ENCODE measurements at places on chromosomes 2 and 18.
A peak's percentile ranks its signal among the peaks of the same experiment; 100 is the strongest.

GRCh38 chr2:178320011-178320585 is 125.8 kb downstream of the OSBPL6 start:
- DNase-seq = peak; percentile 9

DNA sequence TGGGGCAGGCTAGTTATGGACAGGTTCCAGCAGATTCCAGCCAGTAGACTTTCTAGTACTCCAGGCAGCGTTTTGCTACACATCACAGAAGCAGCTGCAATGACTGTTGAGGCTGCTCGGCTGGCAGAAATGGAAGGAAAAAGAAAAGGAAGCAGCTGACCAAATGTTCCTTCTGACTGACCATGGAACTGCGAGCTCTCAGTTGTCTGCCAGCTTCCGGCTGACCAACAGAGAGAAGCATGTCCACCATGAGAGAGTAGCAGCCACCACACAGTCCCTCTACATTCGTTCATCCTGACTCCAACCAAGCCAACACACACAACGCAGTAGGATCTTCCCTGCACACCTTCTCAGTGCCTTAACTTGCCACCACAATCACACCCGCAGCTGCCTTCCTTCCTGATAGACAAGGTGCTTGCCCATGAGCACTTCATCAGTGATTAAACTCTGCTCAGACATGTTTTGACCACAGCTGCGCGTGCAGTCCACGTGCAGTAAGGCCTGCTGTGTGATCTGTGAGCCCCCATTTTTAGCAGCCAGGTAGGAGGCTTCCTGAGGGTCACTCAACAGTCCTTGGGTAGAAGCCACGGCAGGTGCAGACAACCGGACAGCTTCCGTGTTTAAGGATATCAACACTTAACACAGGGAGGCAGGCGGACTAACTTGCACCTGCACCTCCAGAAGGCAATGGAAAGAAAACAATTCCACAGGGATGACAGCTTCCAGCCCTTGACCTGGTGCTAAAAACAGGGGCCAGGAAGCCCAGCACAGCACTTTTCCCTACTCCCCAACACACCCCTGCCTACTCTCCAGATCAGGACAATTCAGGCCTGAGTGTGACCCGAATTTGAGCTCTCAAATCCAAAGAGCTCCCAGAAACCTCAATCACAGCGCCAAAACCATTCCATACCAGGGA is 996 bp downstream of the TGFBRAP1 start:
- DNase-seq = peak; percentile 25

DNA sequence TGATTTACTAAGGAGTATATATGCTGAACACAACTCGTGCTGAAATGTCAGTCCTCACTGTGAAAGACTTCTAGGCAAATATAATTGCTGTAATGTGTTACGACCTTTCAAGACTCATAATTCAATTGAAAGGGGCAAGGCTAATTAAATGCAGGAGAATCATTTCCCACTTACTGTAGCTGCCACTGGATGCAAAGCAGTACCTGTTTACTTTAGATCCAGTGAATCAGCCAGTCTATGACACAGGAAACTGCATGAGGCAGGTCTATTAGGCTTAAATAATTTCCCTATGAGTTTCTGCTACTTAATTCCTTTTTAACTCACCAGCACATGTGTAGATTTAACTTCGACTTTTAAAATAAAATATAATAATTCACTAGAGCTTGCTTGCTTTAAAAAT is 125.6 kb downstream of the CTNNA2 start:
- peak; percentile 11 for DNase-seq

- no peak for DNase-seq
Measured at GRCh38 chr2:195782156-195782555, 125.1 kb downstream of the SLC39A10 start.

- no peak for DNase-seq
Measured at GRCh38 chr2:236991874-236992273, 93.8 kb upstream of the COPS8 start.

GRCh38 chr2:19807346-19807745 is 94.4 kb downstream of the TTC32 start:
- DNase-seq = no peak

DNA sequence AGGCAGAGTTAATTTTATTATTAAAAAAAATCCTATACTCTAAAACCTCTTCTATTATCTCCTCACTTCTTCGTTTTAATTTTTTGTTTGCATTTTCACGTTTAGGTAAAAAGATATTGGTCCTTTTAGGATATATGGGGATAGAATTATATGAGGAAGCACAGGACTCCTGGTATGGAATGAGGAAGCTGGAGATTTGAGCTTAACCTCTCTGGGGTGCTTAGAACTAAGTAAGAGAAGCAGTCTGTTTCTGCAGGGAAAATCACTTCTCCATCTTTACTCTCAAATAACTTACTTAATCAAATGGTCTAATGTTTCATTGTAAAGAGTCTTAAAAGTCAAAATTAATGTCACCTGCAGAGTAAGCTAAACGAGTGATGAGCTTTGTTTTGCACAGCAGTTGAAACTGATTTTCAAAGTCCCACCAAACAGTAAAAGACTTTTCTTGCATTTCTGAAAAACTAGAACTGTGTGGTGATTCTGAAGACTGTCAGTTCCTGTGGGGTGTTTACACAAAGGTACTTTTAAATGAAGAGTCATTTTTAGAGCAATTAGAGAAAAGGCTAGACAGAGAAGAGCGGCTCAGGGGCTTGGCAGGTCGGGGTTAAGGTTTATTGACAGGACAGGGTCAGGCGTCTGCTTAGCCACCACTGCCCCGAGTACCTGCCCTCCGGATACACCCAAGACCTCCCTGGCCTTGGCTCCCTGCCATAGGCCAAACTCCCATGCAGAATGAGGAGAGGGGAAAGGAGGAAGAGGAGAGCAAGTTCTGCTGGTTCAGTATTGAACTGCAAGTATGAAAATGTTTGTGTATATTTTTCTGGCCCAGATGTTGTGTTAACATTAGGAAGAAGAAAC is 21.6 kb downstream of the METAP1D start:
- no peak for DNase-seq

DNA sequence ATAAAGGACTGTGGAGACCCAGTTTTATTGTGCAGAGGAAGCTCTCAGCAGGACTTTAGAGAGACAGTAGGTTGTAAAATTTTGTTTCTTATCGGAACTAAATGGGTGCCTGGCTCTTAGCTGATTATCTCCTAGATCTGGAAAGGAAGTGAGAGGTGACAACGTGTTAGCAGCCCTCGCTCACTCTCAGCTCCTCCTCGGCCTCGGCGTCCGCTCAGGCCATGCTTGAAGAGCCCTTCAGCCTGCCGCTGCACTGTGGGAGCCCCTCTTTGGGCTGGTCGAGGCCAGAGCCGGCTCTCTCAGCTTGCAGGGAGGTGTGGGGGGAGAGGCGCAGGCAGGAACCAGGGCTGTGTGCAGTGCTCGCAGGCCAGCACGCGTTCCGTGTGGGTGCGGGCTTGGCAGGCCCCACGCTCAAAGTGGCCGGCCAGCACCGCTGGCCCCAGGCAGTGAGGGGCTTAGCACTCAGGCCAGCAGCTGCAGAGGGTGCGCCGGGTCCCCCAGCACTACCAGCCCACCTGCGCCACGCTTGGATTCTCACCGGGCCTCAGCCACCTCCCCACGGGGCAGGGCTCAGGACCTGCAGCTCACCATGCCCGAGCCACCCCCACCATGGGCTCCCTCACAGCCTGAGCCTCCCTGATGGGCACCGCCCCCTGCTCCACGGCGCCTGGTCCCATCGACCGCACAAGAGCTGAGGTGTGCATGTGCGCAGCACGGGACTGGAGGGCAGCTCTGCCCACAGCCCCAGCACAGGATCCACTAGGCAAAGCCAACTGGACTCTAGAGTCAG is 4.6 kb upstream of the MFF start:
- no peak for DNase-seq

DNA sequence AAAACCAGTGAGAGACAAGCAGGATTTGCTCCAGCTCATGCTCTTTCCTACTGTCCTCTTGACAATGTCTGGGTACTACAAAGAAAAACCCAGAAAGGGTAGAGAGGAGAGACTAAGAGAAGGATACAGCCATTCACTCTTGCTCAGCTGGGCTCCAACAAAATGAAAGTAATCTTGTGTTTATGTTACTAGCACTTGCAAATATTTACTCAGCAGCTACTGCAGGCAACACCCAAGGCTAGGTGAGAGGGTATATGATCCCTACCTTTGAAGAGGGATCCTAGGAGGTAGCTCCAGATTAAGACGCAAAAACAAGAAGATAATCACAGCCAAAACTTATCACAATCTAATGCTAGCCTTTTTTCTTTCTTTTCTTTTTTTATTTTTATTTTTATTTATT is 329.6 kb upstream of the ACVR2A start:
- DNase-seq = no peak

GRCh38 chr2:160197587-160197986 is 2.5 kb downstream of the ITGB6 start:
- no peak for DNase-seq

DNA sequence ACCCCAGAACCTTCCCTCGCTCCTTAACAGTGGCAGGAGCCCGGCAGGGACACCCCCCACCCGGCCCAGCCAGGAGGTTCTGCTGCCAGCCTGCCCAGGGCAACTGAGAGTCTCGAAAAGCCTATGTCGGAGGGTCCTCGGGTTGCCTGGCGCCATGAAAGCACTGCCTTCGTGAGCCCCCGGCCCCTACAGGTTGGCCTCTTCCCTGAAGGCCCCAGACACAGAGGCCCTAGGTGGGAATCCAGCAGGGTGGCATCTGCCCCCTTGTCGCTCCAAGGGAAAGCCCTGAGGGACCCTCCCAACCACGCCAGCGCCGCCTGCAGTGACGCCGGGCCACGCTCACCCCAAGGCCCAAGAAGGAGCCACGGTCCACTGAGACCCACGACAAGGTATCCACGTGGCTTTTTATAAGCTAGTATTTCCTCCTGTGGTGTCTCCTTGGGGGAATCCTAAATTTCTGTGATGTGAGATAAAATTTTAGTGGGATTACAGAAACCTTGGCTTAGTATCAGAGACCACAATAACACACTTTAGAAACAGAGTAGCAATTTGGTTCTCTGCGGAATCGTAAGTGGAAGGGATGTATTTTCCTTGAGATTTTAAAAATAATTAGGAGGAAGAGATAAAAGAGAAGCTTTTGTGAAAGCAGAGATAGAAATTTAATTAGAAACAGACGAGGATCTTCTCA is 138.9 kb downstream of the HDAC4 start:
- no peak for DNase-seq

DNA sequence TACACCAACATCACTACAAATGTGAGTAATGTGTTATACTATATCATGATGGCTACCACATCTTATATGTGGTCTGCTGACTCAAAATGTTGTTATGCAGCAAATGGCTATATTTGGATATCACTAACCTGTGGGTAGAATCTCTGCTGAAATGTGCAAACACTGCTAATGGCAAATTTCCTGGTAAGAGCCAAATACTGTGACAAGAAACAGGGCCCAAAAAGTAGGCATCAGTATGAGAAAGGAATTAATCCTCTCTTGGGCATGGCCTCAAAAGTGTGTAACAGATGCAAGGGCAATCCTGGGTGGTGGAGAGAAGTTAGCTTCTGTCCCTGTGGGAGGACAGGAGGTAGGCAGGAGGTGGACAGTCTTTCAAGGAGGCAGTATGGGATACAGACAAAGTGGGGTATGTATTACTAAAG is 13.3 kb downstream of the ATF2 start:
- no peak for DNase-seq

GRCh38 chr18:23257137-23257536 is 121.9 kb downstream of the CABLES1 start:
- no peak for DNase-seq

GRCh38 chr18:56089612-56090258 is 501.7 kb upstream of the TCF4 start:
- no peak for DNase-seq

DNA sequence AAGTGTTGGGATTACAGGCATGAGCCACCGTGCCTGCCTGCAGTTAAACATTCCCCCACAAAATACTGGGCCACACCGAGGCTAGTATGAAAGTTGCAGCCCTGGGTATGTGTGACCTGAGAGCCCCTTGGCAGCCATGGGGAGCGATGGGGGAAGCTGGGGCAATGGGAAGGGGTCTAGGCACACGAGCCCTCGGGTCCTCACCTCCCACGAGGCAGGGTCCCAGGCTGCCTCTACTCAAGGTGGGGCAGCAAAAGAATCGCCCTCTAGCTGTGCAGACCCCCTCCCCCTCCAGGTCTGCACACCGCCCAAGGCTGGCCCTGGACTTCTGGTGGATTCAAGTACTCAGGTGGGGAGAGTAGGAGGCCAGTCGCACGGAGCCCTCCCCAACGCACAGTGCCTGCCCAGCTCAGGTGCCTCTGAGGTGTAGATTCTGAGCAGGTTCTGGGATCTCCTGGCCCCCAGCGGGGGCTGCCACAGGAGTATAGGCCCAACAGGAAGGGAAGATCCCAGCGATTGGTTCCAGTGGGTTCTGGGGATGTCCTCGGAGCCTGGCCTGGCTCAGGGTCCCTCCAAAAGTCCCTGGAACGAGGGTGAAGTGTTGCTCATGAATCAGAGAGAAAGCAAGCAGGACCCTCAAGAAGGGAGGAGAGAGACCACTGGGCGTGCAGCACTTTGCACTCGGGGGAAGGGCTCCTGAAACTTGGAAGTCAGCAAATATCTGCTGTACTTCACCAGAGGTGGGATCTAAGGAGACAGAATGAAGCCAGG is 2.6 kb downstream of the GPR35 start:
- no peak for DNase-seq

- DNase-seq = no peak
Measured at GRCh38 chr2:105411720-105412407, 13.0 kb upstream of the FHL2 start.

GRCh38 chr2:71562518-71562917 is 109.2 kb downstream of the DYSF start:
- no peak for DNase-seq

GRCh38 chr18:69865776-69866175 is 81.9 kb downstream of the CD226 start:
- DNase-seq = no peak

- DNase-seq = peak; percentile 5
Measured at GRCh38 chr2:55232863-55233657, 572 bp downstream of the RPS27A start.

DNA sequence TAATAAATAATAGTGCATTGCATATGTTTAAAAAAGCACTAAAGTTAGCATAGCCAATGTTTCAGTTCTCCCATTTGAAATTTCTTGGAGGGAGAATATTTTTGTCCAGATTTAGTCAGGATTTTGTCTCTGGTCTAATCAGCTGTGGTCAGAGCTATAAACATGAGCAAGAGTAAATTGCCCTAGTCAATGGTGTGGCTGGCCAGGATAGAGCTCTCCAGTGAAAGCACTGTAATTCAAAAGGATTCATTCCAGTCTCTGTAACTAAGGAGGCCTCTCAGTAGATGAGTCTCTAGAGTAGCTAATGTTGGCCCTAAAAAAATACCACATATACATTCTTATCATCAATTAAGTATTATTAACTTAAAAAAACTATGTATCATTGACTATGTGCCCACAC is 241.6 kb downstream of the CDCA7 start:
- DNase-seq = no peak

- no peak for DNase-seq
Measured at GRCh38 chr2:124485659-124486058, 460.6 kb downstream of the CNTNAP5 start.

GRCh38 chr2:180715044-180715443 is 265.4 kb upstream of the UBE2E3 start:
- DNase-seq = peak; percentile 22

- no peak for DNase-seq
Measured at GRCh38 chr18:56112013-56112749, 524.2 kb upstream of the TCF4 start.
